ENCODE measurements at places on chromosomes 5 and 9.

GRCh38 chr5:172096207-172096940 is 89.9 kb upstream of the FBXW11 start:
- DNase-seq, result no peak

DNA sequence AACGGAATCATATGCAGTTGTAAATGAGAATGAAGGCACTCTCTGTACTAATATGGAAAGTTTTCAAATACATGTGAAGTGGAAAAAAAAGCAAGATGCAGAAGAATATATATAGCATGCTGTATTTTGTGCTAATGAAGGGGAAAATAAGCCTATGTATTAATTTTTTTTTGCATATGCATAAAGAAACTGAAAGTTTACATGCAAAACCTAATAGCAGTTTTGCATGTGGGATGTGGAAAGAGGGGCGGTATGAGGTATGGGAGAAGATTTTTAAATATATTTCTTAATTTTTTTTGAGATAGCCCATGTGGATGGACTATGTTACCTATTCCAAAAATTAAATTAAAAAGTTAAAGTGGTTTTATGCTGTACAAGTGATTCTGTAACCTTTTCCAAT is 83.7 kb upstream of the IL12B start:
- DNase-seq, result no peak

DNA sequence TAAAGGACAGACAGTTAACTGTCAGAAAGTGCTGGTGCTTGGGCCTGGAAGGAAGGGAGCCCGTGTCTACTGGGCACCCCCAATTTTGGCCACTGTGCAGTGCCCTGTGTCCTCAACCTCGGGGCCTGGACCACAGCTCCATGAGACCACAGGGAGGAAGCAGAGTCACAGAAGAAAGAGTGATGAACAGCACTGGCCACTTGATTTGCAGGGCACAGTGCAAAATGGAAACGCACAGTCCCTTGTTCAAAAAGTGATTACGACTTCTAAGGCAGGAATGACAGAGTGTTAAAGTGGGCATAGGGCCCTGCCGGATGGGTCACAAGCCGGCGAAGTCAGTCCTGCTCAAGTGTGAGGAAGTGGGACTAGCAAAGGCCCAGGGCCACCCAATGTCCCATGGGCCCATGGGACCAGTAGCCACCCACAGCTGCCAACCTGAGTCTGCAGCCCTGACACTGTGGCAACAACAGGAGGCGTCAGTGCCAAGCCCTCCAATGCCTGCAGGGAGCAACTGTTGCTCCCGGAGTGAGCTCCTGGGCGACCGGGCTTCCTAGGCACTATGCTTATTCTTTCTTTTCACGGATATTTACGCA is 85.4 kb downstream of the ADAMTS2 start:
- DNase-seq, result no peak

- no peak for DNase-seq
Measured at GRCh38 chr9:137194909-137195308, 5.6 kb downstream of the TPRN start.

DNA sequence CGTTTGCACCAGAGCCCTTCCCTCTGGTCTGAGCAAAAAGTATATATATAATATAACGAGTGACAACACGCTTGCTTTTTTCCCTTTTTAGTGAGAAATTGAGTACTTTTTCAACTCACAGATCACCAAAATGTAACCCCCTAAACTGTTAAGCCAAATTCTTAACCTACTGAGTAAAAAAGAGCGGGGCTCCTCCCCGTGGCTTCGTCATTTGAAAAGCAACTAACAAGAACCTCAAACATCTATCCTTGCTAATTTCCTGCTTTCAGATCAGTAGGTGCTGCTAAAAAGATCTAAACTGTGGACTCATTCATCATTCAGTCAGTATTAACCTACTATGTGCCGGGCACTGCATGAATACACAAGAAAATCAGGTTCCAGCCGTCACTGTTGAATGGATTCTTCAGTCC is 1.0 kb upstream of the PTBP3 start:
- peak; percentile 44 for DNase-seq

- DNase-seq, result no peak
Measured at GRCh38 chr9:18847576-18848275, 185.3 kb downstream of the SAXO1 start.

GRCh38 chr5:4570047-4570995 is 569.8 kb upstream of the ADAMTS16 start:
- no peak for DNase-seq

- DNase-seq, result no peak
Measured at GRCh38 chr5:11905206-11905605, 960 bp upstream of the CTNND2 start.

DNA sequence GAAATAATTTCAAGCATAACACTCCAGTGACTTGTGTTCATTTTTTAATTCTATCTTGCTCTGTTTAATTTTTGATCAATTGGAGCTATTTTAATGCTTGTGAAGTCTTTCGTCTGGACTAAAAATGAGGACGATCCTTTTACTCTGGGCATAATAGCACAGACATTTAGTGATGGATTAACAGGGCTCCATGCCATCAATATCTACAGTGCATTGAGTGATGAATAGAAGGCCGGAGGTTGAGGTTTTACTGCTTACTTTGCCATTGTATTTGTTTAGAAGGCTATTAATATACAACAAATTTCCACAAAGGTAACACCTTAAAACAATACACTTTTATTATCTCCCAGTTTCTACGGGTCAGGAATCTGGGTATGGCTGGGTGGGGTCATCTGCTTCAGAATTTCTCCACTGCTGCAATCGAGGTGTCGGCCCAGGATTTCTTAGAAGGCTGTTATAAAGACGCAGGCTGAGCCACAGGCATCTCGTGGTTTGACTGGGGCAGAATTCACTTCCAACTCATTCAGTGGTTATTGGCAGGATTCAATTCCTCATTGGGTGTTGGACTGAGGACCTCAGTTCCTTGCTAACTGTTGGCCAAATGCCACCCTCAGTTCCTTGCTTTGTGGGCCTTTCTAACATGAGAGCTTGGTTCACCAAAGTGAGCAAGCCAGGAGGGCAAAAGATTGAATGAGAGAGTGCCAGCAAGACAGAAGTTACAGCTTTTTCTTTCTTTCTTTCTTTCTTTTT is 265.4 kb upstream of the VLDLR start:
- no peak for DNase-seq

DNA sequence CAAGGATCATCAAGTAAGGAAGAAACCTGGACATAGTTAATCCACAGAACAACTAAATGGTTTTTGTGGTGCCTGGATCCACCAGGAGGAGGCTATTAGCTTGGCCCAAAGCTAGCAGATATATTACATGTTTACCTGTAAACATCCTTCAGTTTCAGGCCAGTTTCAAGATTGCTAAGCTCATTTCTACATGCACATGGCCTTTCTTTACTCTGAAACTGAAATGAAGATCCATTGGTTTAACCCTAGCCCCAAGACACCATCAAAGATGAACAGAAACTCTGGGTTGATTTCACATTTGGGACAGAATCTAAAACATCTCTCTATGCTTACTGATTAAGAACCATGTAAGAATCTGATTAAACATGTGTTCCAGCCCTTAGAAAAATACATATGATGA is 611.8 kb downstream of the TLE1 start:
- no peak for DNase-seq

DNA sequence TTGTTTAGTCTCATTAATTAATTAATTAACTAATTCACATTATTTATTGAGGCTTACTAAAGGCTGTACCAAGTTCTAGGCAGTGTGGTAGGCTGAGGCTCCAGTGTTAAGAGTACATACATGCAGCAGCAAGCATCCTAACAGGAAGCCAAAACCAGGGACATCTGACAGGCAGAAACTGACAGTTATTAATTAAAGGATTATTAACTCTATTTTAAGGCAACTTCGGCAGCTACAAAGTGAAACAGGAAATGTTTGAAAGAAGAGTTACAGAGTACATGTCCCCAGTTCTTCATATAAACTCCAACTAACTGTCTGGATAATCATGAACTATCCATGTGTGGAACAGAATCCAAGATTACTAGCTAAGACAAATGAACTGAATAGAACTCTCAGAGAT is 39.3 kb upstream of the GABRB2 start:
- no peak for DNase-seq

- no peak for DNase-seq
Measured at GRCh38 chr5:16143361-16144049, 36.1 kb downstream of the MARCHF11 start.

DNA sequence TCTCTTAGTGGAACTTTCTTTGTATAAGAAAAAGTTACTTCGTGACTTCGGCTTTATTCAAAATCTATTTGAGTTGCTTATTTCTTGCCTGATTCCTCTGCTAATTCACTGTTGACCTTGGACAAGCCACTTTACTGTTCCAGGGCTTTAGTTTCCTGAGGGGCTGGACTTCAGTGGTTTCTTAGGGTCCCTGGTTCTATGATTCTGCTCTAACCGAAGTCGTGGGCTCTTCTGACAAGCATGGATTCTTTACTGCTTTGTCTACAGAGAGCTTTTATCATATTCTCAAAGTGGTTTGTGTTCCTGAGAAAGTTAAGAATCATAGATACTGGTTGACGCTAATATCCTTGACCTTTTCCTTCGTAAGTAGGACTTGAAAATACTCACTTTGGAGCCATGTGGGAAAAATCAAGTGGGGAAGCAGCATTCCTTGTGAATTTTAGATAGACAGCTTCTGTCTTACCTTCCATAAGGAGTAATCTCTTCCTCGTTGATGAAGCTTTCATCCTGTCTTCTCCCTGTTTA is 21.1 kb downstream of the EXOSC2 start:
- no peak for DNase-seq
